ENCODE measurements at places on chromosomes 7 and 10.
A peak's percentile ranks its signal among the peaks of the same experiment; 100 is the strongest.

DNA sequence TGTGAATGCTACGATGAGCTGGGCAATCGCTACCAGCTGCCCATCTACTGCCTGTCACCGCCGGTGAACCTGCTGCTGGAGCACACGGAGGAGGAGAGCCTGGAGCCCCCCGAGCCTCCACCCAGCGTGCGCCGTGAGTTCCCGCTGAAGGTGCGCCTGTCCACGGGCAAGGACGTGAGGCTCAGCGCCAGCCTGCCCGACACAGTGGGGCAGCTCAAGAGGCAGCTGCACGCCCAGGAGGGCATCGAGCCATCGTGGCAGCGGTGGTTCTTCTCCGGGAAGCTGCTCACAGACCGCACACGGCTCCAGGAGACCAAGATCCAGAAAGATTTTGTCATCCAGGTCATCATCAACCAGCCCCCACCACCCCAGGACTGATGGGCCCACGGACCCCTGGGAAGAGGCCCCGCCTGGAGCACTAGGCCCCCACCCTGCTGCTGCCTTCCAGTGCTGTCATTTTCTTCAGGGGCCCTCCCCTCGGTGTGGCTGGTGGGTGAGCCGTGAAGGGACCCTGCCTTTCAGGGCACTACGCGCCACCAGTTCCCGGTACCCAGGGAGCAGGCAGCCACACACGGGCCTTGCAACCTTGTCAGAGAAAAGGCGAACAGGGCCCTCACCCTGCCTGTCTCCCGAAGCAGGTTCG is 2.3 kb upstream of the ANKRD2 start:
- DNase-seq = no peak

DNA sequence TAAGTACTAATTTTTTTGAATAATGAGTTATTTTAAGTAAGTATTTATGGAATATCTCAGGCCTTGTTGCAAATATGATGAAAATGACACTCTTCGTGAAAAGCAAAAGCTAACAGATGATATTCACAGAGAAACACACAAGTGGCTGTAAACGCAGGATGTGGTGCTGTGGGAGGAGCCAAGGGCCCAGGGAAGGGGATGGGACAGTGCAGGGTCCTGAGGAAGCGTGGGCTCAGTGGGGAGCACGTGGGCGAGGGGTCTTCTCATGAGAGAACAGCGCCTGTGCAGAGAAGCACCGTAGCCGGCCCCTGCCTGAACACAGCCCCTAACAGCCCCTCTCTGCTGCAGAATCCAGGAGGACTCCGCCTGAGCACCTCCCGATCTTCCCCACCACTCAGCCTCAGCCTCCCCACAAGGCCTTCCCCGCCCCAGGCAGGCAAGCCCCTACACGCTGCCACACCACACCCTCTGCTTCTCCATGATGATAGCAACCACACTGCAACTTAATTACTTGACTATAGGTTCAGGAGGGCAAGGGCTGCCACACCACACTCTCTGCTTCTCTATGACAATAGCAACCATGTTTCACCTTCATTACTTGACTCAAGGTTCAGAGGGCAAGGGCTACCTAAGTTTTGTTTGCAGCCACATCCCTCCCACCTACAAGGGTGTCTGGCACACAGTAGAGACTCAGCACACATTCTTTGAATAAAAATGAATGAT is 152.6 kb upstream of the RNF32 start:
- no peak for DNase-seq

GRCh38 chr7:132138817-132139216 is 437.5 kb downstream of the PLXNA4 start:
- peak; percentile 4 for DNase-seq

DNA sequence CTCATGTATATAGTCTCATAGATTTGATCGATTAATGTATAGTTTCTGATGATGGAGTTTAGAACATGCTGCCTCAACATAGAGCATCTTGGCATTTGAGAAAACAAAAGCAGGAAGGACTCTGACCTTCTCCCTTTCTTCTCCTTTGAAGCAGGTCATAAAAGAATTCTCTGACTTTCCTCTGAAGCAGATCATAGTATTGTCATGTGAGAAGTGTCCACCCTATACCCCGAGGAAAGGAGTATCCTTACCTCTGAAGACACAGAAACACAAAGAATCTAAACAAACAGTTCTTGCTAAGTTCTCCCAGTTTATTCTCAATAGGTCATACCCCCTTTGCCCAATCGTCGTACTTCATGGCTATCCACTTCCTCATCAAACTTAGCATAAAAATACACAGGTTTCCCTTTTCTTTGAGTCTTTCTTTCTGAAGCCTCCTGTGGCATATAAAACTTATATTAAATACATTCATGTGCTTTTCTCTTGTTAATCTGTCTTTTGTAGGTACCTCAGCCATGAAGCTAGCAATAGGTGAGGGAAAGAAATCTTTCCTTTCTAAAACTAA is 194.9 kb downstream of the REEP3 start:
- DNase-seq = no peak

- no peak for DNase-seq
Observed at GRCh38 chr7:150686030-150686631, 625 bp downstream of the GIMAP2 start.

- DNase-seq = no peak
Observed at GRCh38 chr7:25750744-25751508, 401.1 kb upstream of the NFE2L3 start.

- DNase-seq = no peak
Observed at GRCh38 chr10:108014145-108014901, 849.8 kb upstream of the SORCS1 start.

DNA sequence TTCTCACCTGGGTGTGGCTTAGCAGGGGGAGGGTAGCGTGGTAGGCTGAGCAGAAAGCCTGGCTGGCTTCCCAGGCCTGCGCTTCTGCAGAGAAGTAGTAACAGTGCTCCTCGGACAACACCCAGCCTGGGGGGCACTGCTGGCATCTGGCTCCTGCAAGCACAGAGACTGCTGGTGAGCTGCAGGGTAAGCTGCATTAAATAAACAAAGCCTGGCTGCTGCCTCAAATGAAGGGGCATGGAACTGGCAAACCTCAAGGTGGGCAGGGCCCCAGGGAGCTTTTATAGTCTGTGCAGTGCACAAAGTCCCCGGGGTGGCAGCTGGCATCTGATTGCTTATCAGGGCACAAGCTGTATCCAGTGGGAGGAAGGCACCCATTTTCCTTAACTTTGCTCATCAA is 3.9 kb downstream of the KLRG2 start:
- DNase-seq = no peak

- DNase-seq = no peak
Observed at GRCh38 chr7:155168597-155169480, 98.7 kb downstream of the HTR5A start.

DNA sequence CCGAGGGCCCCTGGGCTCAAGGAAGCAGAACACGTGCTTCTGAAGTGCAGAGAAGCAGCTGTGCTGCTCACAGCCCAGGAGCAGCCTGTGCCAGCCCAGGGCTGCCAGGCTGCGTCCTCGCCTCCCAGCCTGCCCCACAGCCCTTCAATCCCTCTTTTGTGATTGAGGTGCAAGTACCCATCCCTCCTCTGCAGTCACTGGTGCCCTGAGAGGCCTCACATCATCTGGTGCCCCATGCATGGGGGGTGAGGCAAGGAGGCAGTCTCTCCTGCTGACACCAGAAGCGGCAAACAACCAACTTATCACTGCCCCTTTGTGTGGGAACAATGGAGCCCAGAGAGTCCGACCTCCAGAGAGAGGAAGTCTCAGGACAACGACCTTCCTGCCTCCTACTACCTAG is 49.8 kb upstream of the FGFR2 start:
- no peak for DNase-seq

- DNase-seq = no peak
Observed at GRCh38 chr10:12181065-12181775, 14.5 kb downstream of the NUDT5 start.

- peak; percentile 88 for DNase-seq
Observed at GRCh38 chr7:135748770-135749169, at the start of gene FAM180A. Gene FAM180A, minus strand, starts transcription at chr7:135748813. Its CDS starts 233 bp downstream, at chr7:135748580.

DNA sequence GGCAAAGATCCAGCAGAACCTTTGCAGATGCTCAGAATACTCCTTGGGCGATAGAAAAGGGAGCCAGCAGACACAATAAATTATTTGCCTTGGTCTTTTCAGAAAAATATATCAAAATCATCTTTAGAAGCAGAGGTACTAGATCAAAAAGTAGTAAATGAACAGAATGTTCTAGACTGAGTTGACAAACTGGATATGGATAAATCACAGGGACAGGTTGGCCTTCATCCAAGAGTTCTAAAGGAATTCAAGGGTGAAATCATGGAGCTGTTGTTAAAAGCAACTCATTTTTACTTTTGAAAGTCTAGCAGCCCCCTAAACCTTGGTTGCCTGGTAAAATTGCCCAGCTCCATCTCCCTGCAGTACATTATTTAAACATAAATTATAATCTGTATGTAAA is 99.1 kb downstream of the PLCE1 start:
- no peak for DNase-seq

DNA sequence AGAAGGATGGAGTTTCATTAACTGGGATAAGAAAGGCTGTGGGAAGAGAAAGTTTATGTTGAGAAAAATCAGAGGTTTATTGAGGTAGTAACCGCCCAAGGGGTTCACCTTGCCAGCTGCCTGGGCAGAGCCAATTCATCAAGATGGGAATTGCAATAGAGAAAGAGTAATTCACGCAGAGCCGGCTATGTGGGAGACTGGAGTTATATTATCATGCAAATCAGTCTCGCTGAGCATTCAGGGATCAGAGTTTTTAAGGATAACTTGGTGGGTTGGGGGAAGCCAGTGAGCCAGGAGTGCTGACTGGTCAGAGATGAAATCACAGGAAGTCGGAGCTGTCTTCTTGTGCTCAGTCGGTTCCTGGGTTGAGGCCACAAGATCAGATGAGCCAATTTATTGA is 70.6 kb downstream of the MALRD1 start:
- no peak for DNase-seq

DNA sequence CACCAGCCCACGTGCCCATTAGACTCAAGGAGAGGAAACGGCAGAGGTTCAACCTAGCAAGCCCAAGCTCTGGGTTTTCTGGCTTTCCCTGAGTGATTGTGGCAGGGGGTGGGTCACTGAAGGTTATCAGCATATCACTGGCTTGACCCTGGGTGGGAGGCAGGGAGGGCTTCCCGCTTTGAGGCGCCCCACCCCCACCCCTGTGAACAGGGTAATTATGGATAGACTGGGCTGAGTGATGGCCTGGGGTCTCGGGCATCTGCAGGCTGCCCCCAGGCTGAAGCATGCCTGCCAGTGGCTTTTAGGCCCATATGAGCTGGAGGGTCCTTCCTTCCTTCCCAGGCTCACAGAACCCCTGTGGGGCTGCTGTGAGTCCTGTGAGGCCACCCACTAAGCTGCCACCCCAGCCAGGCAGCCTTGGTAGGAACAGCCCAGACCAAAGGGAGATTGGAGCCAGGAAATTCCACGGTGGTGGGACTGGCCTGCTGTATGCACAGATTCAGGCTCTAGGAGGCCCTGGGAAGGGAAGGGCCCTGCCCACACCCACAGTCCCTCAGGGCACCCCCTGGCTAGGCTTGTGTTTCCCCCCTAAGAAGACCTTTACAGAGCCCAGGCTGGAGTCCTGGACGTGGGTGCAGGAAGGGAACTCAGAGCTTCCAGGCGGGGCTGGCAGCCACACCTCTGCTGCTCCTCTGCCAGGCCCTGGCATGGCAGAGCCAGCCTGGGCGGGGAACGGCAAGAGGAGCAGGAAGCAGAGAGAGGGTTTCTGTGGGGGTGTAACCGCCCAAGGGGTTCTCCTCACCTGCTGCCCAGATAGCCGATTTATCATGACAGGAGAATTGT is 33.1 kb downstream of the GPRIN2 start:
- peak; percentile 57 for DNase-seq

DNA sequence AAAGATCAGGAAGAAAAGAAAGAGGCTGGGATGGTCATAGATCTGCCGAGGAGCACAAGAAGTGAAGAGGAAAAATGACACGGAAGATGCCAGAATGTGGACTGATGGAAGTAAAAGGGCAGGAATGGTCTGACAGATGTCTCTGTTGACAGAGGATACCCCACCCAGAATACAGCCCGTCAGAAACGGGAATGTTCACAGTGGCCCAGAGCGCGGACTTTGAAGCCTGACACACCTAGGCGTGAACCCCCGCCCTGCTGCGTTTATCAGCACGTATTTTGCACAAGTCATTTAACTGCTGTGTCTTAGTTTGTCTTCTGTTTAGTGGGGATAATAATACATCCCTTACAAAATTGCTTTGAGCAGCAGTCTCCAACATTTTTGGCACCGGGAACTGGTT is 27.1 kb downstream of the AKR1B1 start:
- no peak for DNase-seq

DNA sequence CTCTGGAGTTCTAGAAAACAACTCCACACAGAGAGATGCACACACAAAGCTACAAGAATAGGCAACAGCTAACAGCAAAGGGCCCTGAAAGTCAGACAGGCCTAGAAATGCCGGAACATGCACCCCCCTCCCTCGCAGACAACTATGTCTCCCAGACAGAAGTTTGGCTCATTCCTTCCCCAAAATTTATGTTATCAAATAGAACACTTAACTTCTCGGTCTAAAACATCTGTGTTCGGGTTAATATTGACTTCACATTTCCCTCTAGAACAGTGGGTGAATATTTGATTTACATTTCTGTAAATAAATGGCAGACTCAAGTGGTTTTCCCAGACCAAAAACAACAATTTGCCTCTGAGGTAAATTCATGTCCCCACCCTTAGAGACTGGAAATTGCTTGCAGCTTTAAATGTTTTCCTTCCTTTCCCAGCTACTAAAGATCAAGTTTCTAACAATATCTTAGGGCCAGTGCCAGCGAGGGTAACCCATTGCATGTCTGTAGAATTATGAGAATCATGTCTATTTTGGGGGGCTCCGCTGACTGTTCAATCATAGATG is 92.5 kb upstream of the INHBA start:
- DNase-seq = no peak

GRCh38 chr7:68381731-68382130 is 1216.5 kb upstream of the AUTS2 start:
- no peak for DNase-seq

DNA sequence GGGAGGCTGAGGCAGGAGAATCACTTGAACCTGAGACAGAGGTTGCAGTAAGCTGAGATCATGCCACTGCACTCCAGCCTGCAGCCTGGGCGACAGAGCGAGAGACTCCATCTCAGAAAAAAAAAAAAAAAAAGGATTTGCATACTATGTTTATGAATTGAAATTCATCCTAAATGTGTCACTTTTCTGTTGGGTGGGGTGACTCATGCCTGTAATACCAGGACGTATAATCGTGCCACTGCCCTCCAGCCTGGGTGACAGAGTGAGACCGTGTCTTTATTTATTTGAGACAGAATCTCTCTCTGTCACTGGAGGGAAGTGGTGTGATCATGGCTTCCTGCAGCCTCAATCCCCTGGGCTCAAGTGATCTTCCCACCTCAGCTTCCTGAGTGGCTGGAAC is 5.8 kb downstream of the ZNF212 start:
- DNase-seq = no peak

GRCh38 chr7:51326656-51327286 is 10.2 kb upstream of the COBL start:
- DNase-seq = no peak

DNA sequence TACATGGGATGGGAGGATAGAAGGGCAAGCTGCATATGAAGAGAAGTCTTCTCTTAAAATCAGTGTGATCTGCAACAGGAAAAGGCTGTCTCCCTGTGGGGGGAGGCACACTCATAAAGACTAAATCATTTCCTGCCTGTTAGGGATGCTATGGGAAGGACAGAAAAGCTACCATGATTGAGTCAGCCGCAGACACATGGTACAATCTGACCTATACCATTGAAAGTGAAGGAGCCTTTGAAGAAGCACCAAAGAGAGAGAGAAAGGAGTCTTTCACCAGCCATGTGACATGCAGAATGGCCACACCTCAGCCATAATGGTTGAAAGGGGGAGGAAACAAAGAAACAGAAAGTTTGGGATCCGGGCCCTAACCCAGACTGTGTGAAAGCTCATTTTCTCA is 29.1 kb downstream of the NUDCD3 start:
- no peak for DNase-seq

- peak; percentile 69 for DNase-seq
Observed at GRCh38 chr10:75111907-75112679, 637 bp downstream of the SAMD8 start.
